ENCODE measurements at places on chromosomes 7 and 10.

DNA sequence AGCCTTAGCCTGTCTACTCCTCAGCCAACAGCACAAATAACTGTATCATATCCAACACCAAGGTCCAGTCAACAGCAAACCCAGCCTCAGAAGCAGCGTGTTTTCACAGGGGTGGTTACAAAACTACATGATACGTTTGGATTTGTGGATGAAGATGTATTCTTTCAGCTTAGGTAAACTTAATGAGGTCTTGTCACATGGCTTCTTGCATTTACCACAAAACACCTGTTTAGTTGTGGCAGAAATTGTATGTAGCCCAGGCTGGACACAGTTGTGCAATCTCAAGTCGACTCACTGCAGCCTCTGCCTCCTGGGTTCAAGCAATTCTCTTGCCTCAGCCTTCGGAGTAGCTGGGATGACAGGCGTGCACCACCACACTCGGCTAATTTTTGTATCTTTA is 21.4 kb downstream of the CCAR1 start:
- DNase-seq, result no peak

GRCh38 chr7:44787041-44787440 is 9.4 kb upstream of the PPIA start:
- DNase-seq, result no peak

GRCh38 chr10:79191951-79192676 is 123.3 kb downstream of the ZMIZ1 start:
- DNase-seq, result no peak

GRCh38 chr7:86629-87028 is 105.7 kb upstream of the FAM20C start:
- DNase-seq, result no peak

- no peak for DNase-seq
Observed at GRCh38 chr10:124222318-124222987, 129.1 kb upstream of the CHST15 start.

DNA sequence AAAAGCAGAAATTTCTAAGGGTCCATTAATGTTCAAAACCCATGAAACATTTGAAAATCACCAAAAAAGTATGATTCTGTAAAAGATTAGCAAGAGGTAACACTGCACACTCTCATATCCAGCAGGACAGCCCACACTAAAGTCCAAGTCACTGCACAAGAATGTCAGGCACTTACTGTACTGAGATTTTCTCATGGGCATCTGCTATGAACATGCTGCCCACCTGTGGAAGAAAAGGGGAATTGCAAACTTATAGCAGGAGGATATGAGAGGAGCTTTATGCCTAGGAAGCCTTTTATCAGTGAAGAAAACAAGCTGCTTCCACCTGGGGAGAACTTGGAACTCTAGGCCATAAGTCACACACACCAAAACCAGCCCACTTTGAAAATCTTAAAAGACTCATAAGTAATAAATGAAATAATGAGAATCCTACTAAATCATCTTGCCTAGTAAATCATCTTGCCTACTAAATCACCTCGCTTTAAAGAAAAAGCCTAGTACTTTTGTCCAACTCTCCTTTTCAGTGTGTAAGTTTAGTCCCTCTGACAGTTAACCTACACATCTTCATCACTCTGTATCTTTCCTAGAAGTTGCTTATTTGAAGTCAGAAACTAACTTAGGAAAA is 46.1 kb downstream of the ARMH3 start:
- peak; percentile 11 for DNase-seq

- no peak for DNase-seq
Observed at GRCh38 chr10:121426307-121426706, 171.9 kb downstream of the FGFR2 start.

GRCh38 chr10:121154846-121155245 is 303.7 kb downstream of the WDR11 start:
- no peak for DNase-seq
